ENCODE measurements at places on chromosomes 16 and 17.

- DNase-seq, result no peak
Measured at GRCh38 chr17:34358631-34359030, 2.4 kb downstream of the CCL13 start.

GRCh38 chr16:81401035-81401950 lies 43.3 kb upstream of the CMIP start:
- DNase-seq, result no peak

DNA sequence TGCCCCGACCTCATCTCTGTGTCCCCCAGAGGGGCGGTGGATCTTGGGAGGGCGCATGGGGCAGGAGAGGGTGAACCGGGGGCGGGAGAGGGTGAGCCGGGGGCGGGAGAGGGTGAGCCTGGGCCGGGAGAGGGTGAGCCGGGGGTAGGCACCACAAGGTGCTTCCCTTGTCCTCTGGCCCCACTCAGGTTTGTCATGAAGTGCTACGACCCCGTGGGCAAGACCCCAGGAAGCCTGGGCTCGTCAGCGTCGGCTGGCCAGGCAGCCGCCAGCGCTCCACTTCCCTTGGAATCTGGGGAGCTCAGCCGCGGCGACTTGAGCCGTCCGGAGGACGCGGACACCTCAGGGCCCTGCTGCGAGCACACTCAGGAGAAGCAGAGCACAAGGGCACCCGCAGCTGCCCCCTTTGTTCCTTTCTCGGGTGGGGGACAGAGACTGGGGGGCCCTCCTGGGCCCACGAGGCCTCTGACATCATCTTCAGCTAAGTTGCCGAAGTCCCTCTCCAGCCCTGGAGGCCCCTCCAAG lies 18.9 kb downstream of the ASPSCR1 start:
- no peak for DNase-seq

GRCh38 chr17:73142872-73143381 lies 21.9 kb upstream of the SSTR2 start:
- no peak for DNase-seq

DNA sequence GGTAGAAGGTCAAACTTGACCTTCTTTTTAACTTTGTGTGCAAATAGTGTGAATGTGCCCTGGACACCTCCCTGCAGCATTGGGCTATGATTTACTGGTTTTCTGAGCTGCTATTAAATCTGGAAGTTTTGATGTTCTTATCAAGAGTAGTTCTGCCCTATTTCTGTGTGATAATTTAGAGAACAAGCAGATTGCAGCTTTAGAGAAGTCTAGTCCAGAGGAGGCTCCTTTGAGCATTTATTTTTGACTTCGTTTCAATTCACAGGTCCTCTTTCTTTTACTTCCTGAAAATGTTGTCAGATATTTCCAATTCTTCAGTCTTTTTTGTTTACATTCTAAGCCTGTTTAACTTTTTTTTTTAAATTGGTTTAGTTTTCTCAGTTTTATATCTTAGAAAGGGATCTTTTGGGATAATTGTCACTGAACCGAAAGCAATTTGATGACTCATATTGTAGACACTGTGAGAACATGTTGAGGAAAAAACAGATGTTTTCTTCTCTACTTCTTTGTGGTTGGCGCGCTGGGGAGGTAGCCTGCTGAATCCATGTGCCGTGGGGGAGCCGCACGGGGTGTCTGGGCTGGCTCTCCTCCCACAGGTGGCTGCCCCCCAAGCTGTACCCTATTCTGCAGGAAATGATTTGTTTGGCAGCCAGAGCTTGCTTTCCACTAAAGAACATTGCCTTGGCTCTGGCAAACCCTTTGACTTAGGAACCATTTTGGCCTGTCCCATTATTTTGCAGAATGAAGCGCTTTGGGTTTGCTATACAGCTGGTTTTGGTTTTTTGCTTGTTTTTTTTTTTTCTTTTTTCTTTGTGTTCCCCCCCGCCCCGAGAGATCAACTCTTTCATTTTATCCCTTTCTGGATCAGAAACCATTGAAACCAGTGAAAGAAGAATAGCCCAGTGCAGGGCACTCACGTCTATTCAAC lies 53.4 kb downstream of the MFSD11 start:
- DNase-seq, result no peak

DNA sequence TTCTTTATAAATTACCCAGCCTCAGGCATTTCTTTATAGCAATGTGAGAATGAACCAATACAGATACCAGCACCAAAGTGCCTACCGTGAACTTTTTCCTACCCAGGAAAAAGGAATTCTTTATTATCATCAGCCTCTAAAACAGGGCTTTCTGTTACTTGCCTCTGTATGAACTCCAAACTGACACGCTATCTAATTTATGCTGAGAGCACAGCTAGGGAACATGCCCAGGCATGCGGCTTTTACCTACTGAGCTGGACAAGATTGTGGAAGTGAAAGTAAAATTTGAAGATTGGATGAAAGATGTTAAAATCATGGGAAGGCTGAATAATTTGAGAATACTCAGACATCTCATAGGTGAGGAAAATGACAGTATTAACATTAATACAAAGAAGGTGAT lies 24.4 kb upstream of the ADCY9 start:
- DNase-seq, result no peak
